H1 (cell line): ENCODE measurements at places on chromosomes 1 and 21.

DNA sequence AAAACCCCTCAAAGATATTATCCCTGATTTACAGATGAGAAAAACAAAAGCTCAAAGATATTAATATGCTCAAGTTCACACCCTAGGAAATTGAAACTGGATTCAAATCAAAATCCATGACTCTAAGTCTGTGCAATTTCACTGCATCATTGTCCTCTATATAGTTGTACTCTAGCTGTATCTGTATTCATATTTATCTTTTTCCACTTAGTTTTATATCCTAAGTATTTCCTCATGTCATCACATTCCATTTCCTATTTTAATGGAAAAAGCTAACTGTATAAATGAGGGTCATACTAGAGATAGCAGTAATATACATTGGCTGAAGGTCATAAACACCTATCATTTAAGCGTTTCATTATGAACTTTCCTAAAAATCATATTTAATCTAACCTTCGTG, 42.2 kb upstream of the RALGPS2 start:
- no peaks in the 10 kb centered on the region for H3K27me3 ChIP-seq
- no peak overlapping the region for H3K27ac ChIP-seq
- no peak for DNase-seq
- no peaks in the 10 kb centered on the region for H3K4me1 ChIP-seq
- H3K4me3 ChIP-seq, result no peak overlapping the region

DNA sequence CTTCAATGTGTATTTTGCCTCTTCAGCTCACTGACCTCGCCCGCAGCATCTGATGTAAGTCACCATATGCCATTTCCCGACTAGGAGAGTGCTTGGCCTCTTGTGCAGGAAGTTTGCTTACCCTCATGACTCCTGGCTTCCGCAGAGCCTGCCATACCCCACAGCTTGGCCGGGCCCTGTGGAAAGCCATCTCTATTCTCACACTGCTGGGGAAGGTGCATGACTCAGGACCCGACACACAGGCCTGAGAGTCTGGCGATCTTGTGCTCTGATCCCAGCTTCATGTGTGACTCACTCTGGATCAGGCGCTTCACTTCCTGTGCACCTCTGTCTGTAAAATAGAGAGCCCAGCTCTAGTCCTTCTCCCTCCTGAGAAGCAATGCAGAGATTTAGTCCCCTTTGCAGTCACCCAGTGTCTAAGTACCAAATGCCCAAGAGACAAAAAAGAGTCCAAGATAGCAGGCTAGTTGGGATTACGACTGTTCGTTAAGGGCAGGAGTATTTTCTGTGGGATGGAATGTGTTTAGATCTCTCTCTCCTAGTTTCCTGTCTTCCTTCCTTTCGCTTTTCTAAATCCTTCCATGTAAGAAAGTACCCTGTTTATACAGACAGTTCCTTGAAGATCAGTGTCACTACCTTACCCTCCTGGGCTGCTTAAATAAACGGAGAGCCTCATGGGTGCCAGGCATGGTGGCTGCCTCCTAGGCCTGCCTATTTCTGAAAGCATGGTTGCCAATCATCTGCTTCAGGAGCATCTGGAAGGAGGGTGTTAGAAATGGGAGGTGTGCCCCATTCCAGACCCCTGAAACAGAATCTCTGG, 62.8 kb upstream of the KIF26B start:
- no peak for DNase-seq
- no peak overlapping the region for H3K27ac ChIP-seq
- H3K4me1 ChIP-seq, result no peaks in the 10 kb centered on the region
- H3K4me3 ChIP-seq, result no peak overlapping the region
- H3K27me3 ChIP-seq, result no peaks in the 10 kb centered on the region

GRCh38 chr1:218671573-218671972, 326.4 kb downstream of the TGFB2 start:
- no peaks in the 10 kb centered on the region for H3K36me3 ChIP-seq
- H3K27me3 ChIP-seq, result no peaks in the 10 kb centered on the region
- no peaks in the 10 kb centered on the region for H3K4me1 ChIP-seq
- H3K4me3 ChIP-seq, result no peak overlapping the region
- H3K27ac ChIP-seq, result no peak overlapping the region

- H3K4me1 ChIP-seq, result no peaks in the 10 kb centered on the region
- no peak overlapping the region for H3K27ac ChIP-seq
- no peak for DNase-seq
- H3K27me3 ChIP-seq, result no peaks in the 10 kb centered on the region
Measured at GRCh38 chr1:183922197-183922596, 115.3 kb downstream of the COLGALT2 start.

GRCh38 chr1:200877839-200878551, 5.2 kb downstream of the GPR25 start:
- H3K27me3 ChIP-seq, result no peaks in the 10 kb centered on the region
- no peak overlapping the region for H3K27ac ChIP-seq
- no peak overlapping the region for H3K4me3 ChIP-seq
- no peak for DNase-seq

- no peaks in the 10 kb centered on the region for H3K36me3 ChIP-seq
- H3K4me1 ChIP-seq, result peaks cover 2% of the 10 kb centered on the region; the same call in 1 of the 2 replicates
- H3K4me3 ChIP-seq, result no peak overlapping the region
- H3K27ac ChIP-seq, result no peak overlapping the region
Measured at GRCh38 chr1:166969074-166969677, 6.2 kb downstream of the ILDR2 start.

DNA sequence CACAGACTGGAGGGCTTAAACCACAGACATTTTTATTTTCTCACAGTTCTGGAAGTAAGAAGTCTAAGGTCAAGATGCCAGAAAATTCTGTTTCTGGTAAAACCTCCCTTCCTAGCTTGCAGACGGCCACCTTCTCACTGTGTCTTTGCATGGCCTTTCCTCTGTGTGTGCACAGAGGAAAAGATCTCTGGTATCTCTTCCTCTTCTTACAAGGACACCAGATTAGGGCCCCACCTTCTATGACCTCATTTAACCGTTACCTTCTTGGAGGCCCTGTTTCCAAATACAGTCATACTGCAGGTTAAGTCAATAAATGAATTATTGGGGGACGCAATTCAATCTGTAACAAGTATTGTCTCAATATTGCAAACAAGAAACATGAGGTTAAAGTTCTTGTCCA, 63.0 kb upstream of the PRDX6 start:
- H3K27ac ChIP-seq, result no peak overlapping the region
- no peak overlapping the region for H3K4me3 ChIP-seq
- no peaks in the 10 kb centered on the region for H3K4me1 ChIP-seq
- no peak for DNase-seq
- H3K27me3 ChIP-seq, result no peaks in the 10 kb centered on the region

DNA sequence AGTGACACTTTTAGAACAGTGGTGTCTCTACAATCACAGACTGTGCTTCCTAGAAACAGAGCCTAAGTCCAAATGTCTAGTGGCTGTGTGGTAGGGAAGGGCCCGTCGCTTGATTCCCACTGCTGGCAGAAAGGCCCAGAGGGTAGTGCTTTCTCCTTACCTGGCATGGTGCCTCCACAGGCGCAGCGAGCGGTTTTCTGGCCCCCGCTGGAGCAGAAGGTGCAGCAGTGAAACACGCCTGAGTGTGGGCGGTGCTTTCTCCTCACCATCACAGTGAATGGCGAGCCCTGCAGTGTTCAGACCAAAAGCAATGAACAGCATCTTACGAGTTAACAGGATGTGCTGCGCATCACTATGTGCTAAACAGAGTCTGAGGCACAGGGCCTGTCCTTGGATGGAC, 8.3 kb downstream of the TRIM45 start:
- H3K27ac ChIP-seq, result no peak overlapping the region
- no peaks in the 10 kb centered on the region for H3K27me3 ChIP-seq
- peaks cover 3% of the 10 kb centered on the region; the same call in 1 of the 2 replicates for H3K4me1 ChIP-seq

DNA sequence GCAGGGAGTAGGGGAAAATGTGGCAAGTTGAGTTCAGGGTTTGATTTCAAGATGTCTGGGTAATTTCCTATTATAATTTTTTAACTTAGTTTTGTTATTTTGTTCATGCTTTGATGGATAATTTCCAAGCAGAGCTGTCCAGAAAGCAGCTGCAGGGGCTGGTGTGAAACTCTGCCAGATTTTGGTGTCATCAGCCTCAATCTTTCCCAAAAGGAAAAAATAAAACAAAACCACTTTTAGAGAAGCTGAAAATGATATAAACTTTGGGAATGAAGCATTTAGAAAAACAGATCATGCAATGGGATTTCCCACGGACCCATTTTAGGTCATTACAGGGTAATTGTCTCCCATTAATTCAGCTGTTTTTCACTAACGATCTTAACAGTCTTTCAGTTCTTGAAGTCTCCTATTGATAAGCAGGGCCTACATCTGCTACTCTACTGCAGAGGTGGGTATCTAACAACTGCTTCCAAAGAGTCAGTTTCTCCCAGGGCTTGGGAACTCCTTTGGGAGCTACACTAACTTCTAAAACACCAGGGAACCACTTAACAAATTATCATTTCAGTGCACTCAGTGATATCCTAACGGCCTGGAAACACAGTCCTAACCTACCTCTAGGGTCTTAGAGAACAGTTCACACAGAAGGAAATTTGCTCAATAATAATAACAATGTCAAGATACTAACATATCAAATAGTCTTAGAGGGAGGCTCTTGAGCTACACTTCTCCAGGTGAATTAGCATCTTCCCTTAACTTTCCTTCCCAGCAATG, 12.3 kb downstream of the ZNF436 start:
- no peak overlapping the region for H3K27ac ChIP-seq
- H3K27me3 ChIP-seq, result peaks cover 92% of the 10 kb centered on the region
- DNase-seq, result no peak
- H3K4me1 ChIP-seq, result no peaks in the 10 kb centered on the region

GRCh38 chr1:145983206-145983675, 13.1 kb downstream of the TXNIP start:
- no peaks in the 10 kb centered on the region for H3K36me3 ChIP-seq
- no peak overlapping the region for H3K4me3 ChIP-seq
- H3K27ac ChIP-seq, result no peak overlapping the region
- no peak for DNase-seq
- no peaks in the 10 kb centered on the region for H3K27me3 ChIP-seq

DNA sequence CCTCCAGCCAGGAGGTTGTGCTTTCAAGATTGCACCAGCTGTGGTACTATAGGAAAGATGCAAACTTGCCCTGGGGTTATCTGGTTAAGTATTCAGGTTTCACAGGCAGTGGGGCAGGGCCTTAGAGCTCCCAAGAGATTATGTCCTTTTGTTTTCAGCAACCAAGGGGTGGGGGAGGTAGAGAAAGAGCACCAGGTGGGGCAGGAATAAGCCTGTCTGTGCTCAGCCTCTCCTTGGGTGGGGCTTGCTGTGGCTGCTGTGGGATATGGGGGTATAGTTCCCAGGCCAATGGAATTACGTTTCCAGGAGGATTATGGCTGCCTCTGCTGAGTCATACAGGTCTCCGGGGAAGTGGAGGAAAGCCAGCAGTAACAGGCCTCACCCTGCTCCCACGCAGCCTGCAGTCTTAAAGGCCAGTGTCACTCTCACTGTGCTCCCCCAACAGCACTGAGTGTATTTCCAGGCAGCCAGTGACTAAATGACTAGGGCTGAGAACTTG, 508.6 kb downstream of the RWDD3 start:
- H3K4me3 ChIP-seq, result no peak overlapping the region
- DNase-seq, result no peak
- H3K36me3 ChIP-seq, result no peaks in the 10 kb centered on the region
- no peaks in the 10 kb centered on the region for H3K27me3 ChIP-seq
- H3K27ac ChIP-seq, result no peak overlapping the region

GRCh38 chr1:86156566-86157455, at the start of gene COL24A1:
Gene COL24A1 (minus strand): TSS chr1:86156772. CDS start chr1:86156396, 376 bp downstream.
- no peak within 1 kb of the TSS for H3K27ac ChIP-seq
- DNase-seq, result no peak
- H3K36me3 ChIP-seq, result no peaks in the 10 kb centered on the region
- H3K4me3 ChIP-seq, result peak within 1 kb of the TSS; percentile 46
- H3K27me3 ChIP-seq, result peaks cover 38% of the 10 kb centered on the region

DNA sequence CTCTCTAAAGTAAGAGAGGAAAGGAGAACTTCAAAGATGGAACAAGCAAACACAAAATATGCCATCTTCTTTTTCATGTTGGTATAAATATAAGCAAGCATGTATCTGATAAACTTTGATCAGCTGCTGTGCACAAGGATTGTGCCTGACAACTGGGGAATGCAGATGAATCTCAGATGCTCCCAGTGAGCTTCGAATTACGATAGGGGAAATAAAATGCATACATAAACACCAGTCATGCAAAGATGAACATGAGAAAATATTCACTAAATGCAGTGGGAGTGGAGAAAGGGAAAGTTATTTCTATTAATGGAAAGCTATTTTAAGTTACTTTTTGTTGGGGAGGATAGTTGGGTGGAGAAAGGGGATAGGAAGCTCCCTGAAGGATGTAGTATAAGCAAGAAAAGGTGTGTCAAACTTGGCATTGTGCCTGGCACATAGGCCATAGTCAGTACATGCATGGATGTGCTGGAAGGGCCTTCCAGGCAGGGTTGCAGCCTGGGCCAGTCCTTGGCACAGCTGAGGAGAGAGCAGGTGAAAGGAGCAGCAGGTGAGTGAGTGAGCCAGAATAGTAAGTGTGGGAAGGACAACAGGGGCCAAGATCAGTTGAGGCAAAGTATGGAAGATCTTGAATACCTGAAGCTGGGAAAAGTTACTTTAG, 57.8 kb upstream of the PGD start:
- H3K27me3 ChIP-seq, result no peaks in the 10 kb centered on the region
- H3K27ac ChIP-seq, result no peak overlapping the region
- DNase-seq, result no peak
- peaks cover 32% of the 10 kb centered on the region for H3K36me3 ChIP-seq
- no peaks in the 10 kb centered on the region; the same call in 1 of the 2 replicates for H3K4me1 ChIP-seq

GRCh38 chr1:30708361-30708728, 15.0 kb downstream of the MATN1 start:
- no peak overlapping the region for H3K27ac ChIP-seq
- H3K4me1 ChIP-seq, result no peaks in the 10 kb centered on the region
- no peaks in the 10 kb centered on the region for H3K36me3 ChIP-seq
- H3K27me3 ChIP-seq, result no peaks in the 10 kb centered on the region
- no peak for DNase-seq

DNA sequence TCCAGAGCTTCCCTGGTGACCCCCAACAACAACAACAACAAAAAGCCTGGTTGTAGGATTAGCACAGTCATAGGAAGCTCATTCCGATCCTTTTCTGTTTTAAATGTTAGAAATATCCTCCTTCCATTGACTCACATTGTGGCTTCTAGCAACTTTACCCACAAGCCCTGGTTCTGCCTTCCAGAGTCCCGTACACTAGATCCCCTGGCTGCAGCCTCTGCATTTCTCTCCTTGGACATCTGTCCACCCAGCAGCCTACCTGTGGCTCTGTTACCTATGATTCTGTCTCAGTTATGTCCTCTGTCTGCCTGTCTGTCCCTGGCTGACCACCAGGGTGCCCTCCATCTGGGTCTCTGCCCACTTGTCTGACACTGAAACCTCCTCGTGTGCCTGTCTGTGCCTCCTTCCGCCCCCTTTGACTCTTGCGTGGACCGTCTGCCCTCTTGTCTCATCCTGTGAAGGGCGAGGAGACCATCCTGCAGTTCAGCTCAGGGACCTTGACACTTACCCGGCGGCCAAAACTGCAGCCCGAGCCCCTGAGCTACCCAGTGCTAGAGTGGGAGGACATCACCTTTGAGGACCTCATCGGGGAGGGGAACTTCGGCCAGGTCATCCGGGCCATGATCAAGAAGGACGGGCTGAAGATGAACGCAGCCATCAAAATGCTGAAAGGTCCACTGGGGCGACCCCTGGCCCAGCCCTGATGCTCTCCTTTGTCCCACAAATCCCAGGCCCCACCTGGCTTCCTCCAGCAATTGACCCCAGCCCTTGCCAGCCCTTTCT, 16.1 kb downstream of the TIE1 start:
- no peaks in the 10 kb centered on the region; the same call in 1 of the 2 replicates for H3K27me3 ChIP-seq
- H3K4me1 ChIP-seq, result no peaks in the 10 kb centered on the region
- no peak overlapping the region for H3K4me3 ChIP-seq

- peaks cover 11% of the 10 kb centered on the region for H3K27me3 ChIP-seq
- H3K27ac ChIP-seq, result no peak overlapping the region
- peaks cover 9% of the 10 kb centered on the region for H3K4me1 ChIP-seq
- no peak for DNase-seq
- no peaks in the 10 kb centered on the region for H3K36me3 ChIP-seq
Measured at GRCh38 chr1:31591425-31592093, 15.2 kb downstream of the TINAGL1 start.
